Right renal pelvis (tissue), 4 donors: ENCODE measurements at places on chromosomes 6 and 20.

DNA sequence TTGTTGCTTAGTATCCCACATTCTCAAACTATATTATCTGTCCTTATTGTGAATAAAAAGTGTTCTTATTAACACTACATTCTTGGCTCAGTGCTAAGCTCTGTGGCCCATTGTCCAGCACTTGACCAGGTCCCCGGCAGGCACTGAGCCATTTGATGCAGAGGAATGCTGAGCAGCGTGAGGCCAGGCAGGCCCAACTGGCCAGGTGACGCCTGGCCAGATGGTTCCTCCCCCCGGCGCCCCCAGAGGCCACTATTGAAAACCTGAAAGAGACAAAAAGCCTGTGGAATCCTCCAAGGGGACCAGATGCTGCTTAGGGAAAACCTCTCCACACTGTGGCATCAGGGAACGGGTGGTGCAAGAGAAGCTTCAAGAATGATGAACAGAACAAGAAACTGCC is 597.5 kb upstream of the JAG1 start:
- no peak for DNase-seq

DNA sequence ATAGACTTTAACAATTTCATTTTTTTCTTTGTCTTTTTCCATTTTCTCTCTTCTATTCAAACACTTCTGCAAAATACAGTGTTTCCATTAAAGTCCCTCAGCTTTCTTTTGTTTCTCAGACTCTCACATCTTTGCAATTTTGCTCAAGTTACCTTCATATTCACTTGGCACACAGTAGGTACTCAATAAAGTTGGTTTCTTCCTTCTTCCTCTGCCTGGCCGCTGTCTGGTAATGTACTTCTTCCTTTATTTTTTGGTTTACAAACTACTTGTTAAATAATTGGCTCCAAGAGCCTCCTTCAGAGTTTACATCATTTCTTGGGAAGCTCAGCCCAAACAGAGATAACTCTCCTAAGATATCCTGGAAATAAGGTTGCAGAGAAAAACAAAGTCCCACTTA is 81.1 kb downstream of the GJA10 start:
- no peak for DNase-seq

DNA sequence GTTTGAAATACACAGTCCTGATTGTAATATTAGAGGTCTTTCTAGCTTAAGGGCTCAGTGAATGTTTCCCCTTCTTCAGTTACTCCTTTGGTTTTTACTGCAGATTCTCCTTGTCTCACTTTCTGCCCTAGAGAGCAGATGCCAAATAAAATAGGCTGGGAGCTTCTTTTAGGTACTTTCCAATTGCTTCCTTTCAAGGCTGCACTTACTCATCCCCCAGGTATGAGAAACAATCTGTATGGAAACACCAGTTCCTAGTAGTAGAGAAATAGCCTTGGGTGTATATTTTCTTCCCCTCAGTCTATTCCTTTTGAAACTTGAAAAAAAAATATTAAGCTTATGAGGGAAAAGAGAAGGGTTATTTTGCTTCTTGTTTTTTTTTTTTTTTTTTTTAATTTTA is 139.7 kb downstream of the PAK5 start:
- no peak for DNase-seq

GRCh38 chr6:20732896-20733295 is 198.6 kb downstream of the CDKAL1 start:
- DNase-seq, result no peak

GRCh38 chr20:23049201-23050075 is at the start of gene THBD:
Gene THBD, minus strand, starts transcription at chr20:23049672. Its CDS starts 168 bp downstream, at chr20:23049504.
- no peak for DNase-seq

DNA sequence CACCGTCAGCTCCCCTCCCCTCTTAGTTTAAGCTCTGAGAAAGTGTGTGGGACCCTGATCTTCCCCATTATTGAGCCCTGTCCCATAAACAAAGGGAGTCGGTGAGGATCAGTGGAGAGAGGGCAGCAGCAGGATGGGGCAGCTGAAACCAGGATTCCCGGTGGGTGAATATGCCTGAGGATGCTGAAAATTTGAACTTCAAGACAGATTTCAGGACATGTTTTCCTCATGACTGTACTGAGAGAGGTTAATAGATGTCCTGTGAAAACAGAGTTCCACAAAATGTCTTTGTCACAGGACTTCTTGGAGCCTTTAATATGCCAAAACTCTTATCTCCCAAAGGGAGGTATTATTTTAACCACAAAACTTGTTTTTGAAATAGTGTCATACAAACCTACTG is 53.5 kb upstream of the SLC22A16 start:
- no peak for DNase-seq

DNA sequence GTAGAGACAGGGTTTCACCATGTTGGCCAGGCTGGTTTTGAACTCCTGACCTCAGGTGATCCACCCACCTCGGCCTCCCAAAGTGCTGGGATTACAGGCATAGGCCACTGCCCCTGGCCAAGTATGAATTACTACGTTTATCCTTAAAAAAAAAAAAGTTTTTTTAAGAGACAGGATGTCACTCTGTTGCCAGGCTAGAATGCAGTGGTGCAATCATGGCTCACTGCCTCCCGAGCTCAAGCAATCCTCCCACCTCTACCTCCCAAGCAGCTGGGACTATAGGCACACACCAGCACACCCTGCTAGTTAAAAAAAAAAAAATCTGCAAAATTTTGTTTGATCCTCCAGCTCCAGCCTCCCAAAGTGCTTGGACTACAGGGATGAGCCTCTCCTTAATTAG is 23.1 kb downstream of the IYD start:
- DNase-seq, result no peak

- no peak for DNase-seq
Observed at GRCh38 chr20:13337090-13337784, 116.2 kb downstream of the ISM1 start.

DNA sequence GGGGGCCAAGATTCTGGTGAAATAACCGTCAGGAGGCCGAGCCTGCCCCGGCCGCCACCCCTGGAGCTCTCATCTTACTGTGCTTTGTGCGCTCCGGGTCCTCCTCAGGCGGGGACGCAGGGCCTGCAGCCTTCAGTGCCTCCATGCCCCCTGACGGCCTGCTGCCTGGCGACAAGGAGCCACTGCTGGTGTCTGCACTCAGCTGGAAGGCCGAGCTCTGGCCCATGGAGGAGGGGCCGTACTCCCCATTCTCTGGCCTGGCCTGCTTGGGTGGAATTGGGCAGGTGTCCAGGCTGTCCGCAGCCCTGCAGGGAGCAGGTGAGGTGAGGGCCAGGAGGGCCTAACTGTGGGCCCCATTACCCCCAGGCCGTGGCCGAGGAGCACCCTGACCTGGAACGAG is 5.3 kb downstream of the ZNF512B start:
- no peak for DNase-seq

- no peak for DNase-seq
Observed at GRCh38 chr20:15807271-15807670, 766.0 kb downstream of the KIF16B start.

DNA sequence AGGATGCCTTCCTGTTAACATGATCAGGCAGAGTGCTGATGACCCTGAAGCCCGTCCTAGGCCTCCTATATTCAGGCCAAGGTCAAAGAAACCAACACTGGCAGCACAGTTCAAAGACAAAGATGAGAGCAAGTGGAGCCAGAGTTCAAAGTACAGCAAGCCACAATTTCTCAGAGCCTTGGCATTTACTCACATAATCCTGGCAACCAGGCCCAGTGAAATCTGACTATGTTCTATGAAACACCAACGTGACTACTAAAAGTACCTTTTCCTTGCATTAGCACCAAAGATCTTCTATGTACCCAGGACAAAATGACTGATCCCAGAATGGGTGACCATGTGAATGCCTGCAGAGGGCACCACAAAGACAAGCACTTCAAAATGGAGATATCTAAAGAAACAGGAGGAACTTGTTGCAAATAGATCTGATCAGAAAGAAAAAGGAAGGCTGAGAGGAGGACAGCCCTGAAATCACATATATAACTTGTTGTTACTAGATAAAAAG is 3.9 kb downstream of the NFS1 start:
- DNase-seq, result no peak
